ENCODE measurements at places on chromosomes 3 and 15.

GRCh38 chr3:66537735-66538134 is 36.9 kb upstream of the LRIG1 start:
- no peak for DNase-seq

GRCh38 chr15:62546628-62547027 is 381.5 kb upstream of the C2CD4B start:
- DNase-seq: peak; percentile 2

- no peak for DNase-seq
Observed at GRCh38 chr15:28169366-28169765, 70.3 kb upstream of the OCA2 start.

GRCh38 chr3:66803721-66804695 is 194.1 kb upstream of the KBTBD8 start:
- DNase-seq: no peak

GRCh38 chr3:151697496-151697895 is 36.2 kb upstream of the AADACL2 start:
- no peak for DNase-seq

DNA sequence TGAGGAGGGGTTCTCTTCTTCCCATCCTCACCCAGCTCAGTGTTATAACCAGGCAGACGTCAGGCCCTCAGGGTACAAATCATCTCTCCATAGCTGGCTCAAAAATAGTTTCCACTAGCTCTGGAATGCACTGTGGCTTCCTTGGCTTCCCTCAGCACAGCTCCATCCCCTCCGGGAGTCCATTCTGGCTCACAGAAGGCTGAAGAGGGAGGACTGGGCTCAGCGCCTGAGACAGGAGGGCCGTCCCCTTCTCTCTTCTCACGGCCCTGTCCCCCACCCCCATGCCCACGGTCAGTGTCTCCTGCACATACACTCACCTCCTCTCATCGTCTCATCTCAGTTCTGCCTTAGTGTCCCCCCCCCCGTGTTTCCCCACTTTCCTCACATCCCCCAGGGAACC is 50.1 kb downstream of the UMPS start:
- DNase-seq: no peak

GRCh38 chr15:70234256-70234905 is 136.7 kb upstream of the TLE3 start:
- no peak for DNase-seq

- no peak for DNase-seq
Observed at GRCh38 chr3:102577082-102577789, 142.4 kb downstream of the ZPLD1 start.

DNA sequence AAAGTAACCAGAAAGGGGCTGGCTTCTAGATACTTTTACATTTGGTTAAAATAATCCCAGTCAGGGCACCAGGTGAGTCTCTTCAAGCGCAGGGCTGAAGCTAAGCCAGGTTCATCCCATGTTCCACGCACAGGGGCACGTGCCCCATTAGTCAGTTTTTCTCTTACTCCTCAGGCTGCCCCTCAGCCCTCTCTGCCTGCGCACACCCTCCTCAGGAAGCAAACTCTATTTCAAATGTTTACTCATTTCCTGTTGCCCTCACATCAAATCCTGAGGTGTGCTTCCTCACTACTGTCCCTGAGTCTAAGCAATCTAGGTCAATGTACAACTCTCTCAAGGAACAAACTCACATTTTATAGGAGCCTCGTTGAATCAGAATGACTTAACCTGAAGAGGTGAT is 48.5 kb downstream of the THBS1 start:
- DNase-seq: no peak

DNA sequence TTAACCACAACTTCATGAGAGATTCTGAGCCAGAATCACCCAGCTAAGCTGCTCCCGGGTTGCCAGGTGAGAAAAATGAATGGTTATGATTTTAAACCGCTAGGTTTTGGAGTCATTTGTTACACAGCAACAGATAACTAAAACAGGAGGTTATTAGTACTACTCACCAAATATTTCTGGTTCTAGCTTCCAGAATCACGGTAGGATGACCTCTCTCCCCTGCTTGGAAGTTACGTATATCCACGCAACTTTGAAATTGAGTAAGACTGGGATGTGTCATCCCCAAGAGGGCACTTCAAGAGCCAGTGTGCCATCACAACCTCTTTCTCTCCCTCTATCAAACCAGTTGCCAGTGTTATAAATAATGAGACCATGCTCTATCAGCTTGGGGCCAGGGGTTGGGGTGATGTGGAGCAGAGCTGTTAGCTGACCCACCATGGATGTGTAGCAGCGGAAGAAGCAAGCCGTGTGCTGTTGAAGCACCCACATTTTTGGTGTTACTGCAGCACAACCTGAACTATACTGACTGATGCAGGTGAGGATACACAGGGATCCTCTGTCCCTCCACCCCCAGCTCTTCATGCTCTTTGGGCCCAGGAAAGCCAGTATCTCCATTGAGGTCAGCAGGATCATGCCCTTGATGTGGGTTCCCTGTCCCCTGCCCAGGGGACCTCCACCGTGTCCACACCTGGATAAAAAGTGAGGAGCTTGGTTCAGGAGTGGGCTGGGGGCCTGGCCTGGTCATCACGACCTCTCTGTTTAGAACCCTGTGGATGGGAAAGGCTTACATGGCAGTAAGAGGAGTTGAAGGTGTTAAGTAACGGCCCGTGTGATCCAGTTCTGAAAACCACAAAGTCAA is 19.4 kb upstream of the ALDH1A3 start:
- no peak for DNase-seq

DNA sequence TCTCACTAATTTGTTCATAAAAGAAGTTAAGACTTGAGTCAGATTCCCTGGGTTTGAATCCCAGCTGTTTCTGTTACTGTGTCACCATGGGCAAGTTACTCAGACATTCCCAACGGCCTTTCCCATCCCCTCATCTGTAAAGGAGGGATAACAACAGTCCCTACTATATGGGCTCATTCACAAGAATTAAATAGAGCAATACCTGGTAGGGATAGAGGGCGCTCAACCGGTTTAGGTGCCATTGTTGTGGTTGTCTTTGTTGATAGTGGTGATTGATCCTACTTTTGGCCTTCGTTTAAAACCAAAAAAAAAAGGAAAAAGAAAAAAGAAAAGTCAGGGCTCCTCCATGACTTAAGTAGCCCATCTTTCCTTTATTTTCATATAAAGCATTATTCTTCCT is 563.1 kb downstream of the GRM7 start:
- DNase-seq: no peak

GRCh38 chr15:74723754-74724334 is 1.5 kb downstream of the CYP1A1 start:
- peak; percentile 18 for DNase-seq

DNA sequence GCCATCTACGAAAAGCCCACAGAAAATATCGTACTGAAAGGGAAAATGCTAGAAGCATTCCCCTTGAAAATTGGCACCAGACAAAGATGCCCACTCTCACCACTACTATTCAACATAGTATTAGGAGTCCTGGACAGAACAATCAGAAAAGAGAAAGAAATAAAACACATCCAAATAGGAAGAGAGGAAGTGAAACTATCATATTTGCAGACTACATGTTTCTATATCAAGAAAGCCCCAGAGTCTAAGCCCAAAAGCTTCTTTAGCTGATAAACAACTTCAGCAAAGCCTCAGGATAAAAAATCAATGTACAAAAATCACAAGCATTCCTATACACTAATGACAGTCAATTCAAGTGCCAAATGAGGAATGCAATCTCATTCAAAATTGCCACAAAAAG is 15.6 kb downstream of the OR5K3 start:
- DNase-seq: no peak

DNA sequence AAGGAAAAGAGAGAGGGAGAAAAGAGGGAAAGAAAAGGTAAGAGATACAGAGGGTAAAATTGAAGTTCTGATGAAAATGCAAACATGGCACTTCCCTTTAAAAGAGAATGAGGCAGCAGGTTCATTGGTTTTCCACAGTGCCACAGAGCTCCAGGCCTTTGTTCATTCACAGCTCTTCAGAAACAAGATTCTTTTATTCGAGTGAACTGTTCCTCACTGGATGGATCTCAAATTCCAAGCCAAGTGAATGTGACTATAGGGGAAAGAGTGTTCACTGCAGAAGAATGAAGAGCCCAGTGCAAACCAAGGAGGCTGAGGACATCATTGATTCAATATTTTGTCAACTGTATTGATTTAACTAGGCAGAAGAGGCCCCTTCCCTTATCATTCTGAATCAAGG is 280.3 kb upstream of the PROK2 start:
- no peak for DNase-seq

DNA sequence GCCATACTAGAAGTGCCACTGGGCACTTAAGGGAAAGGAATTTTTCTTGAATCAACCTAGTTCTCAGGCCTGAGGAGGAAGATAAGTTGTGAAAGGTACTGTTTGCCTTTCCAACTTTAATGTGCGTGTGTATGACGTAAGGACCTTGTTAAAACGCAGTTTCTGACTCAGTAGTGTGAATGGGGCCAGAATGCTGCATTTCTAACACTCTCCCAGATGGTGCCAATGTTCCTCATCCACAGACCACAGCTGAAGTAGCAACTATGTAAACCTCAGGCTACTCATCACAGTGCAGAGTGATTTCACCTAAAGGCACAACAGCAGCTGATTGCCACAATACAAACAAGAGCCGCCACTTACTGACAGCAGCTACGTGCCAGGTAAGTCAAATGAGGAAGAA is 103.6 kb downstream of the OTOL1 start:
- DNase-seq: peak; percentile 51

GRCh38 chr15:95874637-95875036 is 455.9 kb upstream of the NR2F2 start:
- no peak for DNase-seq

GRCh38 chr15:41825572-41826535 is 2.0 kb upstream of the JMJD7 start:
- no peak for DNase-seq

- no peak for DNase-seq
Observed at GRCh38 chr15:87528873-87529272, 727.7 kb downstream of the NTRK3 start.

GRCh38 chr3:69283496-69283895 is 102.4 kb downstream of the FRMD4B start:
- DNase-seq: no peak

DNA sequence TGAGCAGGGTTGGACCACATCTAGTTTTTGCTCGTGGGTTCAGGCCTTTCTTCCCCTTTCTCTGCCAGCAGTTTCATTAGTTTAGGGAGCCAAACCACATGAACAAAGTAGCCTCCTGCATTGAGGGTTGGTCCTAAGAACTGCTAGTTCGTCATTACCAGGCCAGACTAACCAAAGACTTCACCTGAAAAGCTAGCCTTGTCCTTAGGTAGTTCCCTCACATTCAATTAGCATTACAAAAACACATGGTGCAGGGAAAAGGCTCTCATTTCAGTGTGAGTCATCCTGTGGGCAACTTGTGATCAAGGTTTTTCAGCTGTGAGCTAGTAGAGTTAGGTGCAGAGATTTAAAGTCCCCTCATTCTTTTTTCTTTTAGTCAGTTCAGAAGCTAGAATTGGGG is 279.3 kb upstream of the CTNNB1 start:
- no peak for DNase-seq

GRCh38 chr3:13415997-13416793 is 3.9 kb downstream of the NUP210 start:
- no peak for DNase-seq

DNA sequence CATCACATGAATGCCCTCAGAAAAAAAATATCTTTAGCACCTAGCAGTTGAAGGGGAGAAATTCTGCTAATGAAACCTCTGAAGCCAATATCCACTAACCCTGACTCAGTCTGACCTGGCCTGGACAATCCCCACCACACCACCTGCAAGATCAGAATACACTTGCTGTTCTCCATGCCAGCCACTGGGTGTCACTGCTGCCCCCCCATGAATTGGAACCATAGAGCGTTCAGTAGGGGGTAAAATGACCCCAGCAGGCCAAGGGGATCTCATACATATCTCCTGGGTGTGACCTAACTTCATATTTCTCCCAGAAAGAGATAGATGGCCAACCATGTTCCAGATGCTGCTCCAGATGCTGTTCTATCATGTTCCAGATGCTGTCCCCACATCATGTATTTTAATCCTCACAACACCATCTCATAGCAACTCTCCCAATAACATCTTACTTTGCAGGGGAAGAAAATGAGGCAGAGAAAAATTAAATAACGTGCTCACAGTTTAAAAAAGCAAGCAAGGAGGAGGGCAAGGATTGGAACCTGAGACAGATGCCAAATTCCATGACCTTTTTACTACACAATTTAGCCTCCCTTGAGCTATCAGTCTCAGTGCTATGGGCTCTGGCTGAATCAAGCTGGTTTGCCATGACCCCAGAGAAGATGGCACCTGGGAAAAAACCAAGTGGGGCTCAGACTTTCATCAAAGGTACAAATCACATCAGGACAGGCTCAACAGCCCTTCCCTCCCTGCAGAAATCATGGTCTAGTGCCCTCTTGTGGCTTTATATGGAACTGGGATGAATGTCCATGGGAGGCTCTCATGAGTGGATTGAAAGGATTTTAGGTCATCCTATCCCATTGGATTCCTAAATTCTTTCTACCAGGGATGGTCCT is 12.4 kb downstream of the NTRK3 start:
- DNase-seq: no peak

DNA sequence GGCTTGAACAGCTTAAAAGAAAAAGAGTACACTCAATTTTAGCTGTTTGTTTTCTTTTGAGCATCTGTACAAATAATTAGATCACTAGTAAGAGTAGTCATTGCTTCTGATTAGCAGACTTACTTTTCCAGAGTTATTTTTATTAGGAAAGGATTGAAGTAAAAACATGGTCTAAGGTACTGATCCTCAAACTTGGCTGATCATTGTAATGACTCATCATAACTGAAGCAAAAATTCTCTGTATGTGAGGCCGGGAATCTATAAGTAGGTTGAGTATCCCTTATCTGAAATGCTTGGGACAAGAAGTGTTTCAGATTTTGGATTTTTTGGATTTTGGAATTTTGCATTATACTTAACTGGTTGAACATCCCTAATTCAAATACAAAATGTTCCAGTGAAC is 12.4 kb downstream of the NMD3 start:
- no peak for DNase-seq

- no peak for DNase-seq
Observed at GRCh38 chr3:16059711-16060357, 114.6 kb upstream of the GALNT15 start.

DNA sequence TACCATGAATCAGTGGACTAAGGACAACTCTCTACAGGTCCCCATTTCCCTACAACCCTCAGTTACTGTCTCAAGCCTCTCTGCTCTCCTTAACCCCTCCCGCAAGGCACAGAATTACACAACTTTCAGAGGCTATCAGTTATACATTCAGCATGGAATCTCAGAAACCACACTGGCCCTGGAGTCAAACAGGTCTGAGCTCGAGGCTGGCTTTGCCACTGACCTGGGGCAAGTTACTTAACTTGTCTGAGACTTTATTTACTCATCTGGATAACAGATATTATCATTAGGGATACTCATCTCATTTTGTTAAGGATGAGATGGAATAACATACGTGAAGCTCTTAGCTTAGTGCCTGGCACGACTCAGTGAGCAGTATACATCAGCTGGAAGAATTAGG is 95.2 kb downstream of the WDR76 start:
- DNase-seq: no peak

GRCh38 chr3:88758676-88759075 is 348.7 kb upstream of the EPHA3 start:
- DNase-seq: no peak

DNA sequence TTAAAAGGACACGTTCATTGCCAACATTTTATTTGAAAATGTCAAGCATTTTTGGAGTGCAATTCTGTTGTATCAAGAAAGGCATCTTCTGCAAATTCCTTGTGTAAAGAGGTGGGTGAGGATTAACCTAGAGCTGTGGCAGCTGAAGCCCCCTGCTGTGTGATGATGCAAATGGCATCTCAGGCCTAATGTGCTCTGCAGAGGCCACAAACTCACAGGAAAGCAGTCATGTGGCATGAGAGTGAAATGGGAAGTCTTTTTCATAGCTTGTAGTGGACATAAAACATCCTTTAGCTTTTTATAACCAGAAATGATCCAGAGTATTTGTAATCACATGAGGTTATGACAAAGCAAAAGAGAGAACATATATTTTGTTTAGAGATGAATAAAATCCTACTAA is 6.4 kb downstream of the CADM2 start:
- DNase-seq: peak; percentile 58

All from NCI-H2029 (cell line).